Caudate nucleus (tissue), 63 donors: ENCODE measurements at places on chromosomes 1 and 21.

GRCh38 chr21:18548249-18548648 lies 144.7 kb upstream of the TMPRSS15 start:
- no peak for DNase-seq

DNA sequence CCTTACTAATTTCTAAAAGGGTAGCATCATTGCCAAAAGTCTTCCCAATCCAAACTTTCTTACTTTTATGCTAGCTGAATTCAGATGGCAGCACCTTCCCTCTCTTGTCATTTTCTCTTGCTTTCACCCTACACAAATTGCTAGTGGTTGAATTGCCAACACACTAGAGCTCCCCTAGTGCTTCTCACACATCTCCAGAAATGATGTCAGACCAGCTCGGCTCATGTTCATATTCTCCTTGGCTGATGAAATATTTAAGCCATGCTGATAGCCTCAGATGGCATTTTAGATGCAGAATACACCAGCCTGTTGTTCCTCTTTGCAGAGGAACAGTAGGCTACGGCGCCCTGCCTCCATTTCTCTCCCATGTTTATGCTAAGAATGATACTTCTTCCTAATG lies 256.9 kb downstream of the PTBP2 start:
- no peak for DNase-seq

GRCh38 chr21:42350318-42350910 lies 380 bp downstream of the TFF2 start:
- DNase-seq, result no peak

- DNase-seq, result no peak
Observed at GRCh38 chr1:172733815-172734214, 74.9 kb downstream of the FASLG start.

- no peak for DNase-seq
Observed at GRCh38 chr1:29709704-29710280, 473.5 kb downstream of the PTPRU start.
